Activated T-helper 1 cell treated with Interleukin-2 at 50 U/mL for 16 hours (primary cell): ENCODE measurements at places on chromosomes 2 and 18.
A peak's percentile ranks its signal among the peaks of the same experiment; 100 is the strongest.

GRCh38 chr2:98335271-98335670 lies 11.0 kb upstream of the CNGA3 start:
- no peak for DNase-seq

GRCh38 chr2:48233005-48233404 lies 296.9 kb upstream of the STON1 start:
- DNase-seq: no peak

DNA sequence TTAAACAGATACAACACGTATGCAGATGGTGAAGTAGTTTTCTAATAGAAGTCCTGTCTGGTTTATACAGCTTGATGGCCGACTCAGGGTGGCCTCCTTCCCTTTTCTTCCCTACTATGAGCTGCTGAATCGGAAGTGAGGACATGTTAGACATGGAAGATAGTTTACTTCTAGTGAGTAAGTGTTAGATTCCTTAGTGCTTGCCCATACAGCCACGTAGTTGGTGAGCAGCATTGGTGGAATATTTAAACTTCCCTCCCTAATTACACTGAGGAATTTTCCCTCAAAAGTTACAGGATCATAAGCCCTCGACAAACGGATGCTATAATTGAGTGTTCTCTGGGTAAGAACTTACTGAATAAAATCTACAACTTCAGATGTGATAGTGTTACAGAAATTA lies 52.1 kb downstream of the RHBDD1 start:
- no peak for DNase-seq

GRCh38 chr2:138600732-138601457 lies 99.3 kb downstream of the SPOPL start:
- DNase-seq: no peak

- DNase-seq: no peak
These were observed 268.8 kb downstream of the ARHGAP15 start for GRCh38 chr2:143397884-143398614.

DNA sequence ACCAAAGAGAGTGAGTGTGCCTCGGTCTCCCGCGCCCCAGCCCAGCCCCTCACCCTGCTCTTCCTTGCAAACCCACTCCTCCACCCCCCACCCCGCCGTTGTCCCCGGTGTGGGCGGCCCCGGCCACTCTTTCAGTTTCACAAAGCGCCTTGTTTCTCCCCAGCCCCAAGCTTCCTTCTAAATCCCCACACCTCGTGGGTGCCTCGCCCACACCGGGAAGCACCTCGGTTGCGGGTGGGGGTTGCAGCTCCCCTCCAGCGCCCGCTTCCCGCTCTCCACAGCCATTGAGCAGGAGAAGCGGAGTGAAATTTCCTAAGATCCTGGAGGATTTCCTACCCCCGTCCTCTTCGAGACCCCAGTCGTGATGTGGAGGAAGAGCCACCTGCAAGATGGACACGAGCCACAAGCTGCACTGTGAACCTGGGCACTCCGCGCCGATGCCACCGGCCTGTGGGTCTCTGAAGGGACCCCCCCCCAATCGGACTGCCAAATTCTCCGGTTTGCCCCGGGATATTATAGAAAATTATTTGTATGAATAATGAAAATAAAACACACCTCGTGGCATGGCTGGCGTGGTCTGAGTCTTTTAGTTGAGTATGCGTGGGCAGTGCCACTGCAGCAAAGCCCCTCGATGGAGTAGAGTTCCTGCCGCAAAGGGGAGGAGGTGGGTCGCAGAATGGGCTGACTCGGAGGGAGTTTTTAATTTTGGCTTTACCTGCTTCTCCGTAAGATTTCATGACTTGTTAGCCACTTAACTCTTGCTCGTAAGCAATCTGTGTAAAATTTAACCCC lies 848 bp downstream of the TMSB10 start:
- DNase-seq: no peak

DNA sequence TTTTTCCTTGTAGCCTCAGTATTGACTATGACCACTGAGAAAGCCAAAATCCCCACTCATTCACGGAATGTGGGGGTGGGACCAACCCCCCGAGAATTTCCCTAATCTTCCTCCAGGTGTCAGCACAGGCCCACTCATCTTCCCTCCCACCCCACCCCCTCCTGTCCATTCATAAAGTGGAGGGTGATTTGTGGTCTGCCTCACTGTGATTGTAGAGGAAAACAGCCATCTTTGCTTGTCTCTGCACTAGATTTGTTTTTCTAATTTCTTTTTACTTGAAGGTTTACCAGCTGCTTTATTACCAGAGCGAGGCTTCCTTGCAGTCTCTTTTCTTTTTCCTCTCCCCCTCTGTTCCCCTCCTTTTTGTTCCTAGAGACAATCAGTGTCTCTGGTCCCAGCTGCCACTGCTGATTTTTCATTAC lies 171.8 kb downstream of the ICOS start:
- DNase-seq: peak; percentile 4

GRCh38 chr2:66343259-66343658 lies 91.7 kb upstream of the MEIS1 start:
- no peak for DNase-seq

DNA sequence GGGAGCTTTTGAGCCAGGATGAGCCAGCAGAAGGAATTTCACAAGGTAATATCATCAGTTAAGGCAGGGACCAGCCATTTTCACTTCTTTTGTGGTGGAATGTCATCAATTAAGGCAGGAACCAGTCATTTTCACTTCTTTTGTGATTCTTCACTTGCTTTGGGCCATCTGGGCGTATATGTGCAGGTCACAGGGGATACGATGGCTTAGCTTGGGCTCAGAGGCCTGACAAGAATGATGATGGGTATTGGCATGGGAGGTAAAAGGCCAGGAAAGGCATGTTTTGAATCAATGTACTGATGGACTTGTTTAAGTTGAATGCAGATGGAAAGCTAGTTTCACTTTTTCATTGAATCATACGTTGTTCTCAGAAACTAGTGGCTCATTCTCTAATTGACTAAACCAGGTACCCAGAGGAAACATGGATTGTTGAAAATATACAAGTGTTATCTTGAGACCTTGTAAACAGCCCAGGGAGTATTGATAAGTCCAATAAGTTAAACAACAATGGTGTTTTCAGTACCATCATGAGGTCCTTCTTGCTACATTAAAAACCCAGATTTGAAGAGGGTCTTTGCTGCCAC lies 1672.5 kb upstream of the DDX18 start:
- no peak for DNase-seq

DNA sequence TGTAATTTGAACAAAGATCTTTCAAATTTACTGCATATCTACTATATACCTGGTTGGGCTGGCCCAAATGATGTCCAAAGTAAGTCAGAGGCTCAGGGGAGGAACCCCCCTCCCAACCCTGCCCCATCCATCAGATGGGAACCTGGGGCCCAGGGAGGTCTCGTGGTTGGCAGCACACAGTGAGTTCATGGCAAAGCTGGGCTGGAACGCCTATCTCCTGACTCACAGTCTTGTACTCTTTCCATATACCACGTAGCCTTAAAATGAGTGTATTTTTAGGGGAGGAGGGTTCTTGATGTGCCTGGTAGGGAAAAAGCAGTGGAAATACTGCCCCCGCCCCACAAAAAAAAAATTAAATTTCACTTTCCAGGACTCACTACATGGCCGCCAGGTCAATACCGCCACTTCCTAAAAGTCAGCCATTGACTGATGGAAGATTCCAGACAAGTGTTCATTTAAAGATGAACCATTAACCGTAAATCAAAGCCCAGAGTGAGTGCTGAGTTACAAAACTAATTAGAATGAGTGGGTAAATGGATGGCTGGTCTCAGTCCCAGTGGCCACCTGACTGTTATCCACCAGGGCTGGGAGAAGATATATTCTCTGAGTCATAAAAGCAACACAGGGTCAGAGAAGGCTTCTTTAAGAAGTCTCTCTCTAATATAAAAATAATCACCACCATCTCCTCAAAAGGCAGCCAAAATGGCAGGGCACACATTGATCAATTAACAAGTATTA lies 80.5 kb downstream of the ZBTB7C start:
- DNase-seq: no peak

- no peak for DNase-seq
These were observed 92.8 kb upstream of the TGFA start for GRCh38 chr2:70646420-70646818.

- no peak for DNase-seq
These were observed 197.4 kb upstream of the SPHKAP start for GRCh38 chr2:228378696-228379425.

GRCh38 chr2:154161286-154161685 lies 289.6 kb downstream of the GALNT13 start:
- DNase-seq: no peak

DNA sequence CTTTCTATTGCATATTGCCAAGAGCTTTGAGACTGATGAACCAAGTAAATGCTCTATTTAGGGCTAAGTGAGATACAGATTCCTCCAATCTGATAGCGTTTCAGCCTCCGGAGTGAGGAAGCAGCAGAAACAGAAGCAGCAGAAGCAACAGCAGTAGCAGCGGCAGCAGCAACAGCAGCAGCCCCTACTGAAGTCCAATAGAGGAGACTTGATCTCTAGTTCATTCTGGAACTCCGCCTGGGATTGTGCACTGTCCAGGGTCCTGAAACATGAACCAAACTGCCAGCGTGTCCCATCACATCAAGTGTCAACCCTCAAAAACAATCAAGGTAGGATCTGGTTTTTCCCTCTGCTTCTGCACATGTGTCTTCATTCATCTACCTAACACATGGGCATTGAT lies at the start of gene DPP10:
DPP10 (plus strand) TSS at position 132 of the 400 bp plus-strand sequence.
- DNase-seq: no peak

GRCh38 chr18:79818631-79819030 lies 20.9 kb downstream of the KCNG2 start:
- no peak for DNase-seq

DNA sequence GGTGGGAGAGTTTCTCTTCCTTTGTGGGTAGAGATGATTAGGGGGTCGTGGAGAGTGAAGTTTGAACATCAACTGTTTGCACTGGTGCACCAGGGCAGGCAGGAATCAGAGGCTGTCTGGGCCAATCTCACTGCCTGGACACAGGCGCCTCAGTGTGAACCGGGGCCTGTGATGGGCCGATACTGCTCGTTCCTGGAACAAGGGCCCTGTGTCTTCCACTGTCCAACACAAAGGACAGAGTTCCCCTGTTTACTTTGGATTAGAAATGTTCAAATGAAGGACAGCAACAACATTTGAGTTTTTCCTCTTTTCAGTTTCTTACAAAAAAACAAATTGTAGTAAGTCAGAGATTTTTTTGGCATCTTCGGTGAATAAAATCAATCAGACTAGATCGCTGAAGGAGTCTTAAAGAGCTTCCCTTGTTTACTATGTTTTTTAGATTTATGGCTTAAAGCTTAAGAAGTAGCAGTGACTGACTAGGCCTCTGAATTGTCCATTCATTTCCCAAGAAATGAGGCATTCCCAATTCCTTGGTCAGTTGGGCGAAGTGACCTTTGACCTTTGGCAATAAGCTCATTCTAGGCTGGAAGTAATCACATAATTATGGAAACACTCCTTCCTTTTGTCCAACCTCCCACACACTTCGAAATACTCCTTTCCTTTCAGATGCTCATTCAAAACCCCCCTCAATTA lies 11.6 kb upstream of the TGFA start:
- no peak for DNase-seq

- DNase-seq: no peak
These were observed 184.3 kb downstream of the SMAD7 start for GRCh38 chr18:48766487-48766886.

GRCh38 chr2:119697290-119698020 lies 18.5 kb downstream of the TMEM177 start:
- no peak for DNase-seq

DNA sequence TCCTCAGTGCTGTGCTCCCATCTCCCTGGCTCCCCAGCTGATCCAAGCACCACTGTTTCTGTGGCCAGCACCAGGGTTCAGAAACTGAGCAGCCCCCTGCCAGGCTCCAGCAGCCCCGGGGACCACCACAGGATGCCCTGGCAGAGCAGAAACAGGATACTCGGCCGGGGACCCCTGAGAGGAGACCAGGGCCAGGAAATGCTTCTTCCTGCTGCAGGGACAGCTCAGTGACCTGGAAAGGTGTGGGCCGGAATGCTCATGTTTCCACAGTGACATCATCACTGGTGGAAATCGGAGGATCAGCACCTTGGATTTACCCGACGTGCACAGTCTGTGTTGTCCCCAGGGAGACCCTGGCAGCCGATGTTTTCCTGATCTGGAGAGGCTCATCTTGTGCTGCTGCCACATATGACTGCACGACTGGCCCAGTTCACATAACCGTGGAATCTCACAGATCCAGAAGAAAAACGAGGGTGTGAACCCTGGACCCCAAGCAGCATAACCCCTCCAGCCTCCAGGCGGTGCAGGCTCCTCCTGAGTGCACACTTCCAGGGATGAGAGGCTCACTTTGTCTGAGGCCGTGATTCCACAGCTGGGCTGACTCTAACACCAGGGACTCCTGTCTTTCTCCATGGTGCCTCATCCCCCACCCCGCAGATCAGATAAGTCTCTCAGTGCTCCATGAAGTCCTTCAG lies 58.0 kb downstream of the DDX1 start:
- DNase-seq: no peak

DNA sequence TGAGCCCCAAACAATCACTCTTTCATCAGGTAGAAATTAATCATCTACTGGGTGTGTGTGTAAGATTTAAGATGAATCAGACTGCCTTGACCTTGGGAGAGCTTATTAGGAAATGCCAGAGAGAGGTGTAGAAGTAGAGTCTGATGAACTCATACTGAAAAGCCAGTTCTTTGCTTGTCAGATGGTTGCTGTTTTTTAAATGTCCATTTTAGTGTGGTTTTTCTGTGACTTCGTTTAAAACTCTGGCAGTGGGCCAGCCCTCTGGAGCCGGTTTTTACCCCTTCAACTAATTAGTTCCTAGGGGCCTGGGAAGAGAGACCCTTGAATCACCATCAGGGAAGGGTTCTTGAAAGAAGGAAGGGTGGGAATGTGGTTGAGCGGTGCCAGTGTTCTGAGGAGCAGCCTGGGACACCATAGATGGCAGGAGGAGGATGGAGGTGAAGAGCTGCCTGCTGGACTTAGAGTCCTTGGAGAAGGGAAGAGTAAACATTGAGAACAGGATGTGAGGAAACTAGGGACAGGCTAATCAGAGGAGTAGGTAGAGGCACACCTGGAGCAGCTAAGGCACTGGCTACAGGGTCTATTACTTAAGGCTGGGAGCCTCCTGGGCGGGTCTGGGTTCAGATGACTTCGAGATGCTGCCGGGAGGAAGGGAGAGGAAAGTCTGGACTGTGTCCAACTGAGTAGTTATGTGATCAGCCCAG lies 66.1 kb downstream of the LRRFIP1 start:
- no peak for DNase-seq

GRCh38 chr2:61419570-61419969 lies 51.3 kb downstream of the USP34 start:
- no peak for DNase-seq

GRCh38 chr18:54480616-54481015 lies 110.4 kb upstream of the DYNAP start:
- DNase-seq: no peak

- DNase-seq: no peak
These were observed 88.6 kb downstream of the AAK1 start for GRCh38 chr2:69554981-69555380.

DNA sequence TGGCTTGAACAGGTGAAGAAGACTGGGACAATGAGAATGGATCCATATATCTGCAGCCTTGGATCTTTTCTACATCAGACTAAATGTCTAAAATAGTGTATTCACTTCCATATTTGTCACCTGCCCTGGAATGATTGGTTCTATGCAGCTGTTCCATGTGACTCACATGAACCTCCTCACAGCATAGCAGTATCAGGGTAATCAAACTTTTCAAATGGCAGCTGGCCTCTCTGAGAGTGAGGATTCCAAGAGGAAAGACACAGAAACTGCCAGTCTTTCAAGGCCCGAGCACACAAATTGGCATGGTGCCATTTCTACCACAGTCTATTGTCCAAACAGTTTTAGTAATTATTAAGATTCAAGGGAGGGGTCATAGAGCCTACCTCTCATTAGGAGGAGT lies 859.3 kb downstream of the BCL11A start:
- no peak for DNase-seq
